ENCODE measurements at places on chromosomes 7 and 10. TPM values are rescaled to one million over a fixed set of nuclear protein-coding genes. Genes with fewer than 3 reads are reported as not detected.

The ANLN gene
- total RNA-seq: 62.4 TPM

The ADRA2A gene
- total RNA-seq: not detected

The PDGFA gene
- 7.7 TPM for total RNA-seq

The PCLO gene
- total RNA-seq: not detected

The ADAMTS14 gene
- total RNA-seq: not detected
